ENCODE measurements at places on chromosomes 12 and 14.

DNA sequence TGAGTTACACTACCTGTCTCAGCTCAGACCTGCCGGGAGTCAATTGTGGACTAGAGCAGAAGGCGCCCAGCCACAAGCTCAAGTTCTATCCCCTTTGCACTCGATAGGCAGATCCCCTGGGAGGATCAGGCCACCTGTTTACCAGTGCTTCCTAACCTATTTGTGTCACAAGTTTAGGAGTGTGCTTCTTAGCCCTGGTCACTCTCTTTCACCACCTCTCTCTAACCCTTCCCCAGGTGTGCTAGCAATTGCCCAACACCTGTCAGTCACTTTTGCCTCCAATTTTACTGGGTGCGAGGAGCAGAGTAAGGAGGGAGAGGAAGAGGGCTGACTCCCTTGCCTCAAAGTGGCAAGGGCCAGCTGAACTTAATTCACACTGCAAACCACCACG, 745 bp upstream of the NAA30 start:
- DNase-seq = no peak

- DNase-seq = no peak
These were observed 78.3 kb upstream of the BDKRB2 start for GRCh38 chr14:96126339-96126782.

DNA sequence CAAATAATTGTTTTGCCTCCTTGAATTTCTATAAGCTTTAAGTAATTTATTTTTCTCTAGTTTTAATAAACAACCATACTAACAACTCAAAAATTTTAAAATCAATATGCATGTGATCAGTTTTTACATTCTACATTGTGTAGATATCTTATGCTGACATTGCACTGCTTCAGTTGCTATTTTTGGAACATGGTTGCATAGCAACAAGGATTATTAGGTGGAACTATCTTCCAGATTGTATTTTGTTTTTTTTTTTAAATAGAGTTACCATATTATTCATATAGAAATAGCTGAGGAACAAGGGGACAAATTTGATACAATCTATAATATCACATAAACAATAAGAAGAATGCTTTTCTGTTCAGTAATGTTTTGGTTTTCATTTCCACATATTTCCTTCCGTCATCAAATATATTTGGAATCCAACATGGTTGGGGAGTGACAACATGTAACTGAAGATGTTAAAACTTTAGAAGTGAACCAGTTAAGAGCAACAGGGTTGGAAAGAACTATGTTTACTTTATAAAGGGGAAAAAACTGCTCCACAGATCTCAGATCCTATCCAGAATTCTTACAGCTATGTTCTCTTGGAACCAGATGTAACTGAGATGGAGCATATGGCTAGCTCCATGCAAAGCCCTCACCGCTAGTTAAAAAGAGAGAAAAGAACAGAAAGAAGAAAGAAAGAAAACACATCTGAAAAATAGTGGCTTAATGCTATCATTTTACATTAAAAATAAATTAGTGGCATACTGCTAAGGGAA, 235.5 kb downstream of the NELL2 start:
- no peak for DNase-seq

- no peak for DNase-seq
These were observed at the start of gene HOXC9 for GRCh38 chr12:54000116-54001114. TSS of gene HOXC9 (plus strand) at chr12:54000161. CDS start at chr12:54000189, 28 bp downstream.

DNA sequence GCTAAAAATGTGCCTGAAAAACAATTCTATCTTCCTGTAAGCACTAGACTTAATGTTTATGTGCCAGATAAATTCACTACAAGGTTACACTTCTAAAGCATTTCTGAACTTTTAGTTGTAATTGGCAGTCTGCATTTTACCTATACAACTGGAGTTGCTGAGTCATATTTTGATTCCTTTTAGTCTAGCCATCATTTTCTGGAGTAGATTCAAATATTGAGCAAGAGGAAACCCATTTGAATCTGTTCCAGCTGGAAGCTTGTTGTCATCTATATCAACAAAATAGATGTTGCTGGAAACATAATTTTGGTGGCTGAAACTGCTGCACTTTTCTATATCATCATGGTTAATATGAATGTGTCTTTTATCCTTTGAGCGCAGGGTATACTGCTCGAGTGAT, 122.2 kb upstream of the CCDC175 start:
- DNase-seq = no peak

DNA sequence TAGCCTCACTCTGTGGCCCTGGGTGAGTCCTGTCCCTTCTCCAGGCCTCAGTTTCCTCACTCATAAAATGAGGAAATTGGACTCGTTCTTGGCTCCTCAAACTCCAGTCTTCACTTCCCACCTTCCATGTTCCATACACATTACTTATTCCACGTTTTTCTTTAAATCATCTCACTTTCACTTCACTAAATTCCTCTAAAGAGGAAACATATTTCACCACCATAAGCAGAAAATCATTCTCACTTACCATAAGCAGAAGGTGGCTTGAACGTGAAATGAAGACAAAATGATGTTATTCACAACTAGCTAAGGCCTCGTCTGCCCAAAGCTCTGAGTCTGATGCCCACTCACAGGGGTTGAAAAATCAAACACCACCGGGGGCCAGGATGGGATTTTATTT, 278.3 kb downstream of the ADGRD1 start:
- DNase-seq = no peak

- DNase-seq = peak; percentile 45
These were observed 255.0 kb upstream of the NPAS3 start for GRCh38 chr14:32683679-32684078.

Data from MM.1S (cell line).